ENCODE measurements at places on chromosomes 7 and 10. TPM values are rescaled to one million over a fixed set of nuclear protein-coding genes. Genes with fewer than 3 reads are reported as not detected.

- H3K27ac ChIP-seq, result no peak overlapping the region
- no peaks in the 10 kb centered on the region for H3K4me1 ChIP-seq
- no peaks in the 10 kb centered on the region for H3K27me3 ChIP-seq
Measured at GRCh38 chr10:70084189-70084588, 31.5 kb downstream of the MACROH2A2 start.

GRCh38 chr10:10417671-10418070, 600.0 kb upstream of the CELF2 start:
- H3K27ac ChIP-seq, result no peak overlapping the region
- H3K36me3 ChIP-seq, result no peaks in the 10 kb centered on the region
- no peaks in the 10 kb centered on the region for H3K27me3 ChIP-seq
- no peaks in the 10 kb centered on the region for H3K4me1 ChIP-seq
- no peak for DNase-seq

BEND7 gene
- total RNA-seq, result 13.8 TPM

DNA sequence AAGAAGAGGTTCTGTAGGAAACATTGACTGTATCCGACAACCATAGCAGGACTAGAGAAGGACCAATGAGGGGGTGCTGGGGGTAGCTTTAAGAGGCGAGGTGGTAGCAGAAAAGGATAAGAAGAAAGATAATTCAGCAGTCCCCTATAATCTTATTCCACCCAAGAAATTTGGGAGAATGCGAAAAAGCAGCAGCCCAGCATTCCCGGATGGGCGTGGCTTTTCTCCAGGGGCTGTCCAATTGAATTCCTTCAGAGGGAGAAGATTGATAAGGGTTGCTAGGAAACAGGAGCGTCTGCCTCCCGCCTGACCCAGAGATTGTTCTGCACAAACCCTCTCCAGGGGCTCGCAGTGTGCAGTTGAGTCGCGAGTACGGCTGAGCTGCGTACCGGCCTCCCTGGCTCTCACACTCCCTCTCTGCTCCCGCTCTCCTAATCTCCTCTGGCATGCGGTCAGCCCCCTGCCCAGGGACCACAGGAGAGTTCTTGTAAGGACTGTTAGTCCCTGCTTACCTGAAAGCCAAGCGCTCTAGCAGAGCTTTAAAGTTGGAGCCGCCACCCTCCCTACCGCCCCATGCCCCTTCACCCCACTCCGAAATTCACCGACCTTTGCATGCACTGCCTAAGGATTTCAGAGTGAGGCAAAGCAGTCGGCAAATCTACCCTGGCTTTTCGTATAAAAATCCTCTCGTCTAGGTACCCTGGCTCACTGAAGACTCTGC, at the start of gene GRM3:
Gene GRM3, plus strand, starts transcription at position 349 of the 721 bp plus-strand sequence. CDS start 121,237 bp downstream, outside the sequence.
- H3K4me1 ChIP-seq, result no peaks in the 10 kb centered on the region
- DNase-seq, result no peak
- no peak within 1 kb of the TSS for H3K27ac ChIP-seq
- no peak within 1 kb of the TSS for H3K4me3 ChIP-seq
- 0 out of 2 replicates have a peak, but pooled peaks cover 10% of the 10 kb centered on the region for H3K27me3 ChIP-seq
- H3K36me3 ChIP-seq, result no peaks in the 10 kb centered on the region

- no peaks in the 10 kb centered on the region for H3K36me3 ChIP-seq
- DNase-seq, result no peak
- no peak overlapping the region for H3K4me3 ChIP-seq
- H3K4me1 ChIP-seq, result no peaks in the 10 kb centered on the region
Measured at GRCh38 chr7:155471718-155472117, 13.8 kb downstream of the EN2 start.

VWA2 gene
- not detected for total RNA-seq

DNA sequence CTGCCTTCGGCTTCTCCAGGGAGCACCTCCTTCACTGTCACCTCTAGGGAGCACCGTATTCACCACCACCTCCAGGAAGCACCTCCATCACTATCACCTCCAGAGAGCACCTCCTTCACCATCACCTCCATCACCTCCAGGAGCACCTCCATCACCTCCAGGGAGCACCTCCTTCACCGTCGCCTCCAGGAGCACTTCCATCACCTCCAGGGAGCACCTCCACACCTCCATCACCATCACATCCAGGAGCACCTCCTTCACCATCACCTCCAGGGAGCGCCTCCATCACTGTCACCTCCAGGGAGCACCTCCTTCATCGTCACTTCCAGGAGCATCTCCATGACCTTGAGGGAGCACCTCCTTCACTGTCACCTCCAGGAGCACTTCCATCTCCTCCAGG, 102.3 kb downstream of the DNAJB6 start:
- H3K36me3 ChIP-seq, result no peaks in the 10 kb centered on the region
- no peaks in the 10 kb centered on the region for H3K4me1 ChIP-seq
- no peaks in the 10 kb centered on the region for H3K27me3 ChIP-seq
- no peak for DNase-seq

- no peak for DNase-seq
- H3K27me3 ChIP-seq, result peaks cover 39% of the 10 kb centered on the region
- H3K27ac ChIP-seq, result no peak overlapping the region
- no peaks in the 10 kb centered on the region for H3K4me1 ChIP-seq
Measured at GRCh38 chr7:78260826-78261225, 462.3 kb downstream of the PHTF2 start.

- no peaks in the 10 kb centered on the region for H3K4me1 ChIP-seq
- DNase-seq, result no peak
- H3K4me3 ChIP-seq, result no peak overlapping the region
- no peaks in the 10 kb centered on the region for H3K36me3 ChIP-seq
- H3K27me3 ChIP-seq, result no peaks in the 10 kb centered on the region
Measured at GRCh38 chr7:40884241-40884640, 749.4 kb downstream of the SUGCT start.

- H3K27ac ChIP-seq, result no peak overlapping the region
- H3K4me3 ChIP-seq, result no peak overlapping the region
- H3K36me3 ChIP-seq, result no peaks in the 10 kb centered on the region
- H3K4me1 ChIP-seq, result no peaks in the 10 kb centered on the region
Measured at GRCh38 chr7:53800746-53801145, 741.4 kb upstream of the VSTM2A start.

GRCh38 chr7:37445790-37446189, 2.9 kb downstream of the ELMO1 start:
- H3K27me3 ChIP-seq, result no peaks in the 10 kb centered on the region
- DNase-seq, result no peak
- H3K4me1 ChIP-seq, result no peaks in the 10 kb centered on the region

- no peaks in the 10 kb centered on the region for H3K27me3 ChIP-seq
- H3K27ac ChIP-seq, result no peak overlapping the region
- no peak overlapping the region for H3K4me3 ChIP-seq
- no peaks in the 10 kb centered on the region for H3K4me1 ChIP-seq
Measured at GRCh38 chr10:1037098-1037497, 11.4 kb upstream of the IDI2 start.

- H3K36me3 ChIP-seq, result peaks cover 35% of the 10 kb centered on the region
- no peaks in the 10 kb centered on the region for H3K27me3 ChIP-seq
Measured at GRCh38 chr7:154996756-154997155, 6.2 kb downstream of the PAXIP1 start.

GRCh38 chr10:71015674-71016073, 127.3 kb upstream of the PCBD1 start:
- H3K4me3 ChIP-seq, result no peak overlapping the region
- H3K36me3 ChIP-seq, result no peaks in the 10 kb centered on the region
- no peak overlapping the region for H3K27ac ChIP-seq

RBP3 gene
- not detected for total RNA-seq

GRCh38 chr10:59131666-59132065, 44.8 kb upstream of the PHYHIPL start:
- DNase-seq, result no peak
- no peaks in the 10 kb centered on the region for H3K4me1 ChIP-seq
- H3K36me3 ChIP-seq, result no peaks in the 10 kb centered on the region
- no peak overlapping the region for H3K27ac ChIP-seq
- H3K27me3 ChIP-seq, result peaks cover 8% of the 10 kb centered on the region
- H3K4me3 ChIP-seq, result no peak overlapping the region

DNA sequence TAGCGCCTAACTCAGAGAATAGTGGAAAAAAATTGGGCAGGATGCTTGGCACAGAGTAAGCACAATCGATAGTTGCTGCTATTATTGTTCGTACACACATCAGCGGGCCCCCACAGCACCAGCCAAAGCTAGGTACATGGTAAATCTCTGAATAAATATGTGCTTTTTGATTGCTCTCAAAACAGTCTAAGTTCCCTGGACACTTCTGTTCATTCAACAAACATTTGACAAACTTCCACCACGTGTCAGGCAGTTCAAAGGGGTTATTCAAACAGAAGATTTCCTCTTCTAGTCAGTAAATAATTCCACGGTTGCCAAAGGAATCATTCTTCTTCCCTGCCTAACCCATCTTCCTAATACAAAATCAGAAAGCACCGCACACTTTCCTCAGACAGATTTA, 150.8 kb downstream of the DGKI start:
- no peak for DNase-seq
- no peak overlapping the region for H3K27ac ChIP-seq
- no peak overlapping the region for H3K4me3 ChIP-seq
- peaks cover 7% of the 10 kb centered on the region for H3K27me3 ChIP-seq
- H3K36me3 ChIP-seq, result no peaks in the 10 kb centered on the region
- no peaks in the 10 kb centered on the region for H3K4me1 ChIP-seq

TMEM72 gene
- total RNA-seq, result not detected

- H3K4me3 ChIP-seq, result no peak overlapping the region
- H3K36me3 ChIP-seq, result no peaks in the 10 kb centered on the region
- H3K4me1 ChIP-seq, result no peaks in the 10 kb centered on the region
- H3K27me3 ChIP-seq, result peaks cover 5% of the 10 kb centered on the region
Measured at GRCh38 chr10:18104223-18104872, 35.9 kb upstream of the CACNB2 start.

GRCh38 chr7:2869981-2870380, 25.9 kb upstream of the GNA12 start:
- H3K4me1 ChIP-seq, result peaks cover 33% of the 10 kb centered on the region
- peak overlapping the region; percentile 24 for H3K4me3 ChIP-seq
- DNase-seq, result no peak
- peak overlapping the region; percentile 25 for H3K27ac ChIP-seq
- no peaks in the 10 kb centered on the region for H3K27me3 ChIP-seq
- H3K36me3 ChIP-seq, result no peaks in the 10 kb centered on the region

GRCh38 chr10:8967061-8967460, 912.6 kb downstream of the GATA3 start:
- no peaks in the 10 kb centered on the region for H3K36me3 ChIP-seq
- no peak for DNase-seq
- no peaks in the 10 kb centered on the region for H3K27me3 ChIP-seq
- H3K4me1 ChIP-seq, result no peaks in the 10 kb centered on the region
- H3K27ac ChIP-seq, result no peak overlapping the region

DNA sequence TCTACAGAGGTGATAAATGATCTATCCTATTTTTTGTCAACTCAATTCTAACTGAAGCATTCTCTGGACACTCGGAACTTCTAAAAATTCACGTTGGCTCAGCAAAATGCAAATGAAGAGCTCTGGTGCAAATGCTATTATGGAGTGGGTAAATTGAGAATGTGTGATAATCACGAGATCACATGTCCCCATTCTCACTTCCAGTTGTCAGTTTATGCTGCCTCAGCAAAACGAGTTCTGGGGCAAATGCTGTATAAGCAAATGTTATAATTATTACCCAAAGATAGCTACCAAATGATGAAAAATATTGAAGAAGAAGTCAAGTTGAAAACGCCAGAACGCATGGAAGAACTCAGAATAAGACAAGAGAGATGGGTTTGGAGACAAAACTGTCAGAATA, 29.4 kb downstream of the AKR1B1 start:
- no peak for DNase-seq
- no peaks in the 10 kb centered on the region for H3K36me3 ChIP-seq
- H3K4me3 ChIP-seq, result no peak overlapping the region
- peaks cover 6% of the 10 kb centered on the region for H3K4me1 ChIP-seq

- no peak overlapping the region for H3K4me3 ChIP-seq
- no peak overlapping the region for H3K27ac ChIP-seq
- no peaks in the 10 kb centered on the region for H3K36me3 ChIP-seq
- DNase-seq, result no peak
Measured at GRCh38 chr10:107561136-107561650, 396.7 kb upstream of the SORCS1 start.

- H3K36me3 ChIP-seq, result no peaks in the 10 kb centered on the region
- DNase-seq, result no peak
- H3K4me3 ChIP-seq, result no peak overlapping the region
- H3K4me1 ChIP-seq, result peaks cover 16% of the 10 kb centered on the region
- H3K27me3 ChIP-seq, result no peaks in the 10 kb centered on the region
Measured at GRCh38 chr7:914521-915194, 38.3 kb downstream of the GET4 start.

DNA sequence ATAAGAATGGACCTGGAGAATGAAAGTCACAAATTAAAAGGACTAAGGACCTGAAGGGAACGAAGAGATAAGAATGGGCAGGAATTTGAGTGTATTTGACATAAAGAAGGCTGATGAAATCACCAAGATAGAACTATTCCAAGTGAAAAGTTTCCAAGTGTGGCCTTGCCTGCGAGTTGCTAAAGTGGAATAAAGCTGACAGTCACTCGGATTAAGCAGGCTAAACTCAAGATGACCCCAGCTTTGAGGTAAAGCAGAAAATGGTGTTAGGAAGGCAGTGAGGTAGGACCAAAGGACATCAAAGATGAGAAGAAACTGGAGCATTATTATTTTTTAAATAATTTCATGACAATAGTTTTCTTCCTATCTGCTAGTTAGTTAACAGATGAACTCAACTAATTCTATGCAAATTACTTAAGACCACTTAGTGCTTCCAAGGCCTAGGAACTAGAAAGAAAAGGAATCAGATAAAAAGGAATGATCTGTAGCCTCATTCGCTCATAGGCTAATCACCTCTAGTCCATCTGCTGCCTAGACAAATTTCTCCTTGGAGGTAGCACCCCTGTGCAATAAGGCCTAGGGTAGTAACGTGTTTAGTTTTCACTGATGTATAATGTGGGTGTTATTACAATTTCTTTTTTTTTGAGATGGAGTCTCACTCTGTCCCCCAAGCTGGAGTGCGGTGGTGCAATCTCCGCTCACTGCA, 34.5 kb downstream of the EZH2 start:
- H3K4me3 ChIP-seq, result no peak overlapping the region
- no peak overlapping the region for H3K27ac ChIP-seq
- H3K27me3 ChIP-seq, result no peaks in the 10 kb centered on the region
- H3K36me3 ChIP-seq, result 0 out of 2 replicates have a peak, but pooled peaks cover 4% of the 10 kb centered on the region
- H3K4me1 ChIP-seq, result no peaks in the 10 kb centered on the region

- H3K27me3 ChIP-seq, result no peaks in the 10 kb centered on the region
- H3K36me3 ChIP-seq, result no peaks in the 10 kb centered on the region
- H3K4me3 ChIP-seq, result no peak overlapping the region
- H3K27ac ChIP-seq, result no peak overlapping the region
Measured at GRCh38 chr10:86194684-86195083, 171.9 kb downstream of the GRID1 start.

DNA sequence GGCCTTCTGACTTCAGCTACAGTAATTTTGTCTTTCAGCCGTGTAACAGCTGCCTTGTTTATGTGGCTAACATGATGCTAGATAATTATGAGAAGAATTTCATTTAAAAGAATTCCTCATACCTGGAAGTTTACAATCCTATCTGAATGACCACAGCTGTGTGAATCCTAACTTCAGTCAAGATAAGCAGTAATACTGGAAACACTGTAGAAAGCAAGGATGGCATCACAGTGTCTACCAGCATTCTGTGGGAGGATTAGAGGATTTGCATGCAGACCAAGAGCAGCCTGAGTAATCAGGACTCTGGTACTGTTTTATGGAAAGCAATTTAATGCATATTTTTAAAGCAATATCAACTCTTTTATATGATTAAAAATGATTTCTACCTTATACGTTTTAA, 282.4 kb downstream of the EXOC4 start:
- no peaks in the 10 kb centered on the region for H3K36me3 ChIP-seq
- H3K27me3 ChIP-seq, result no peaks in the 10 kb centered on the region
- H3K27ac ChIP-seq, result no peak overlapping the region

All from HCT116 (cell line).